NCI-H1092 treated with DMSO at 0.1 percent for 48 hours (cell line): ENCODE measurements at places on chromosomes 16 and 17.

DNA sequence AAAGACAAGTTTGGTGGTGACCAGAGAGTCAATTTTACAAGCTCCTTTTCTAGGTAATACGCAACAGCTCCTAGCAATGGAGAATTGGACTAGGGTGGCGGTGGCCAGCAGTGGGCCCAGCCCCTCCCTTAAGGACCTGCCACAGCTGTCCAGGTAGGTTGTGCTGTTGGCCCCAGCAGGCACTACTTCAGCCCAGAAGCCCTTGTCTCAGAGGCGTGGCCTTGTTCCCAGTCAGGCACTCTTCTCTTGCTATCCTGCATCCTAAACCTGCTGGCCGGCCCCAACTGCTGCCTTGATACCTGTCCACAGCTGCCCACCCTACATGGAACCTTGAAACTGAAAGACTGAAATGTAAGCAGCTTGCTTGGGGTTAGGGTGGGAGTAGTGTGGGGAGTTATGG is 989 bp upstream of the GALK1 start:
- no peak for DNase-seq

DNA sequence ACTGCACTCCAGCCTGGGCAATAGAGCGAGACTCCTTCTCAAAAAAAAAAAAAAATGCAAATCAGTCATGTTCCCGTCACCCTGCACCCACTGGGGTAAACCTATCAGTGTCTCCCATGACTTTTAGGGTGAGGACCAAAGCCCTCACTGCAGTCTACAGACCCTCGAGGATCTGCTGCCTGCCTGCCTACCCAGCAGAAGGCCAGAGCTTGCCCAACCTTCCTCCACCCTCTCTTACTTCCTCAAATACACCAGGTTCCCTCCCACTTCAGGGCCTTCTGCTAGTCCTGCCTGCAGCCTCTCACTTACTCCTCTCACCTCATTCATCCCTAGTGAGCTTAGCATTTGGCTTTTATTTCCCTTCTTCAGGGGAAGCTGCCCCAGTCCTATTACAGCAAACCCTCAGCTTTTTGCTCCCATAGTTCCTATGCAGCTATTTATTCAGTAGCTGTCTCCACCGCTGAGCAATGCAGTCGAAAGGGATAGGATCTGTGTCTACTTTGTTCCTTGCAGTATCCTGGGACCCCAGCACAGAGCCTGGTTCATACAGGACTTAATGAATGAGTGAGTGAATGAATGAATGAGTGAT is 17.8 kb upstream of the TOB1 start:
- DNase-seq, result no peak

- peak; percentile 47 for DNase-seq
Measured at GRCh38 chr17:71085238-71086033, 916.1 kb downstream of the KCNJ2 start.

DNA sequence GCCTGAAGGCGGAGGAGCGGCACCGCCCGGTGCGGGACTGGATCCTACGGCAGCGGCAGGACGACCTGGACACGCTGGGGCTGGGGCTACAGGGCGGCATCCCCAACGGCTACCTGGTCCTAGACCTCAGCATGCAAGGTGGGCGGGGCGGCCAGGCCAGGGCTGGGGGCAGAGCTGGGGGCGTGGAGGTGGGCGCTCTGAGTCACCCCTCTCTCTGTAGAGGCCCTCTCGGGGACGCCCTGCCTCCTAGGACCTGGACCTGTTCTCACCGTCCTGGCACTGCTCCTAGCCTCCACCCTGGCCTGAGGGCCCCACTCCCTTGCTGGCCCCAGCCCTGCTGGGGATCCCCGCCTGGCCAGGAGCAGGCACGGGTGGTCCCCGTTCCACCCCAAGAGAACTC is 7.9 kb downstream of the MSLN start:
- DNase-seq, result no peak

DNA sequence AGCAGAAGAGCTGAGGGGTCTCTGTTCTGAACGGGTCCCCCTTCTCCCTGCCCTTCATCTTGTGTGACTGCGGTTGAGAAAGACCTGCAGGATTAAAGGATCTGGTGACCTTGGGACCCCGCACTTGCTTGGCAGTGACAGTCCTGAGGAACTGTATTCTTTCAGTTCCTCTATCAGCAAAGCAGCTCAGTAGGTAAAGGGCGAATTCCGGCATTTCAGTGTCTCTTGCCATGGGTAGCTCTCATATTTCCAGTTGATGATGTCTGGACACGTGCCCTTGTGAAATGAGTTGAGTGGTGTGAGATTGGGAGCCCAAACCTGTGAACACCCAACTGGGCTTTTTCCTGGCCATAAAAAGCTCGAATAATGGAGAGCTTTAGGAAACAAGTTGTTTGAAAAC is 135.7 kb downstream of the PRKCA start:
- DNase-seq, result no peak

DNA sequence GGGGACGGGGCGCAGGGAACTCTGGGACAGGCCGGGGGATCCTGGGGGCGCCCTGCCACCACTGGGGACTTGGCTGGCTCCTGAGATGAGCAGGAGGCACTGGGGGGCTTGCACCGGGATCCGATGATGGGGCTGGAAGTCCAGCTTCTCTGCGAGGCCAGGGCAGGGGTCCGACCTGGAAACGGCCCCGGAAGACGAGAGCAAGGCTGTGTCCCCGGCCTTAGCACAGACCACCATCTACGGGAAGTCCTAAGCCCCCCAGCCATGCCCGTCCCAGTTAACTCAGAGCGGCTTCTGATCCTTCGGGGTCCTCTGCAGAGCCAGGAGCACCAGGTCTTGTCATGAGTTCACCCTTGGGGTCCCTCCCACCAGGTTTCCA is 573 bp downstream of the CDT1 start:
- no peak for DNase-seq

DNA sequence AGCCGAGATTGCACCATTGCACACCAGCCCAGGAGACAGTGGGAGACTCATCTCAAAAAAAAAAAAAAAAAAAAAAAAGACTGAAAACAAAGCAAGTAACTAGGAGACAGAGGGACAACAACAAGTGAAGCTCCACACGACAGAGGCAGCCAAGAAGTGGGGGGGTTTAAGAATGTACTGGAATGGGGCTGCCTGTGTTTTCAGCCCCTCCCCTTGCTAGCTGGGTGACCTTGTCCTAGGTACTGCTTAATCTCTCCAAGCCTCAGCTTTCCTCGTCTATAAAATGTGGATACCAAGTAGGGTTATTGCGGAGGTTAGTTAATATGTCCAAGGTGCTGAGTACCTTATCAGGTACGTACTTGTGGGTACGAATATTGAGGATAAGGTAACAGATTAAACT is 163.8 kb upstream of the CACNG5 start:
- no peak for DNase-seq

- peak; percentile 82 for DNase-seq
Measured at GRCh38 chr16:80931801-80932707, 74.6 kb downstream of the CMC2 start.

GRCh38 chr17:62700964-62701705 is 73.7 kb downstream of the MRC2 start:
- DNase-seq, result no peak

DNA sequence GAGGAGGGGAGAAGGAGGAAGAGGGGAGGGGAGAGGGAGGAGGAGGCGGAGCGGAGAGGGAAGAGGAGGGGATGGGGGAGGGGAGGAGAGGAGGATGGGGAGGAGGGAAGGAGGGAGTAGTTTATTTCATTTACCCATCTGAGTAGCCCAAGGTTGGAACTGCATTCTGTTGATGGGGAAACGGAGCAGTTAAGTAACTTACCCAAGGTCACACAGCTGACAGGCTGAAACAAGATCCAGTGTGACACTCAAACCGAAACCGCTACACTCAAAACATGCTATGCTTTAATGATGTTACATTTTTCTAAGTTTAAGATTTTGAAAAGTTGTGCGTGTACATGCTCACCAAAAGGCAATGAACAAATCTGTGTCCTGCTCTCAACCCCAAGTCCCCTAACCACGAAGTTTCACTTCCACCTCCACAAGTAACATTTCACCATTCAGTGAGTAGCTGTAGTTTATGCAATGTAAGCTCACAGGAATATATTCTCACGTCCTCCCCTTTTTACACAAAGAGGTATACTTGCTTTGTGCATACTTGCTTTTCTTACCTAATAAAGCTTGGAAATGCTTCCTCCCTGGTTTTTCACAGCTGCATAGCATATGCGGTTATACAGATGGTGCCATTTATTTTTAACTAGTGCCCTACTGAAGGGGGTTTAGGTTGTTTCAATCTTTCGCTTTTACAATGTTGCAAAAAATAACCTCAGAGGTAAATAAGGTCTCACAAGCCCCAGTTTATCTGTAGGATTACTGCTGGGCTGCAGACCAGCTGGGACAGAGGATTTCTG is 275.3 kb downstream of the PARN start:
- no peak for DNase-seq

GRCh38 chr17:57898487-57899311 is 48.9 kb upstream of the MRPS23 start:
- no peak for DNase-seq

GRCh38 chr17:41251261-41251660 is 1.8 kb downstream of the KRTAP9-4 start:
- DNase-seq, result no peak

DNA sequence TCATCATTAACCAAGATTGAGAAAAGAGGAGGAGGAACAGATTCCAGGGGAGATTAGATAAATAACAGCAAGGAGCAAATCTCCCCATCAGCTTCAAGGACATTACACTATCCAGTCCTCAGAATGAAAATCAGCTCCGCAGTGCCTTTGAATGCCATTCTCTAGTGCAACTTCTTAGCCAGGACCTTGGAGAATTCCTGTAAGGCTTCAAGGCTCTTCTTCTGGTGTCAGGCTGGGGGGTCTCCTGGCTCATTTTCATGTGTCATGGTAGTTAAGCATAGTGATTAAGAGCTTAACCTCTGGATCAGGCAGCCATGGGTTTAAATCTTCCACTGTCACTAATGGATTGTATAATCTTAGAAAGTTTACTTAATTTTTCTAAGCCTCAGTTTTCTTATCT is 137.3 kb upstream of the CCL2 start:
- no peak for DNase-seq

DNA sequence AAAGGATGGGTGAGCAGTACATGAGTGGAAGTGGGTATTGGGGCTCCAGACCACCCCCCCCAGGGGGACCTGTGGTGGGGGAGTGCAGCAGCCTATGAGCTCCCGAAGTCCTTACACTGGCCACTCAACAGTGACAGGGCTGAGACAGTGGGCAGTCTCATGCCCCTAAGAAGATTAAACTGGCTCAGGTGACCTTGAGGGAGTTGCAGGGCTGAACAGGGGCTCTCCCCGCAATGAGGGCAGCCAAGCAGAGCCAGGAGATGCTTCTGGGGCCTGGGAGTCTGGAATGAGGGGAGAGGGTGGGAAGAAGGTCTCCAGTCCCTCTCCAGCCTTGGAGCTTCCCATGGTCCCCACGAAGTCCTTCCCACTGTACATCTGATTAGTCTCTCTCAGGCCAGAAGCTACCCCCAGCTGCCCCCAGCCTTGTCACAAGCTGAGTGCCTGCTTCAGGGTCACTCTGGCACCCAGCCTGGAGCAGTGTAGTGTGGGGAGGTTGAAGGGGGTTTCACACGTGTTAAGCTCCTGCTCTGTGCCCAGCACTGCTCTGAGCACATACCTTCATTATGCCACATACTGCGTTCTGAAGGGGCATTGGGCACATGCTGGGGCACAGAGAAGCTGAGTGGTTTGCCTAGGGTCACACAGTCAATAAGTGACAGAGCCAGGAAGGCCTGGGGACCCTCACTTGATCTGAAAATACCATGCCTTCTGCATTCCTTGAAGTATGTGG is 1.0 kb upstream of the CDH16 start:
- DNase-seq, result no peak

GRCh38 chr17:72554508-72554907 is 433.7 kb downstream of the SOX9 start:
- no peak for DNase-seq

DNA sequence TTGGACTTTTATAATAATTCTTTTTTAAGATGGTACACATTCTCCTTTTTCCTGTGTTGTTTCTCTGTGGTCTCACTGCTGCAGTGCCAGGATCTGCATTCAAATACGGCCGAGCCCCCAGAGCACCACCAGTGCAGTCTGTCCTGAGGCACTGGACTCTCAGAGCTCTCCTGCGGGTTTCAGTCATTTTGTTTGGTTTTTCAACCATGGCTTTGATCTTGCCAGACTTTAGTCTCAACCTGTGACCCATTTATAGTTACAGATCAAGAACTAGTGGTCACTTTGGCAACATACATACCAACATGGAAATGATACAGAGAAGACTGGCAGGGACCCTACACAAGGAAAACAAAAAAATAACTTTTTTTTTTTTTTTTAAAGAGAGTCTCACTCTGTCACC is 177.4 kb downstream of the LGALS9B start:
- no peak for DNase-seq

DNA sequence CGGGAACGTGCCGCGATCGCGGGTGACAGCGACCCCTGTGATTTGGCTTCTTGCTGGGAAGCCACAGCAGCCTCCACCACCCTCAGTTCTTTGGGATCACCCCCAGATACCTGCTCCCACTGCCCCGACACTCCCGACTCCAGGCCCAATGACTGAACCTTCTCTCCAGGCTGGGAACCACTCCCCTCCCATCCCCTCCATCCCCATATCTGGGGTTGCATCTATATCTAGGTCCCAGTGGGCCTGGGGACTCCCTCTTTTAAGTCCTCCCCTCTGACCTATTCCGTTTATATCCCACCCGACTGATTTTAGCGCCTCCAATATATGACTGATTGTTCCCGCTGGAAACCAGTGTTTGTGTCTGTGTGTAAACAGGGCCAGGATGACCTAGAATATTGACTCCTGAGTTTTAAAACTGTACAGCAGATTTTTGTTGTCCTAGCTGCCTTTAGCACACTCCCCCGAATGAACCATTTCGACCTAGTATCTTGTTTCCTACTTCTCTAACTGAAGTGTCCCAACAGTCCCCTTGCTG is 667 bp downstream of the PSMD3 start:
- DNase-seq, result no peak

GRCh38 chr17:27430882-27431491 is 25.3 kb upstream of the KSR1 start:
- no peak for DNase-seq
